ENCODE measurements at places on chromosomes 1 and 21.

GRCh38 chr1:26700711-26701110 is 4.9 kb downstream of the ARID1A start:
- no peak for DNase-seq

GRCh38 chr1:66276218-66276617 is 257.7 kb upstream of the SGIP1 start:
- DNase-seq = no peak

GRCh38 chr1:151340870-151341754 is 5.9 kb downstream of the RFX5 start:
- DNase-seq = peak; percentile 6

GRCh38 chr1:183432548-183432875 is 14.3 kb upstream of the NMNAT2 start:
- DNase-seq = no peak

GRCh38 chr21:33256019-33256418 is 10.1 kb upstream of the IL10RB start:
- no peak for DNase-seq

- DNase-seq = no peak
Observed at GRCh38 chr21:45600248-45600647, 43.3 kb upstream of the PCBP3 start.

- DNase-seq = no peak
Observed at GRCh38 chr1:241895013-241895412, 47.0 kb downstream of the EXO1 start.

DNA sequence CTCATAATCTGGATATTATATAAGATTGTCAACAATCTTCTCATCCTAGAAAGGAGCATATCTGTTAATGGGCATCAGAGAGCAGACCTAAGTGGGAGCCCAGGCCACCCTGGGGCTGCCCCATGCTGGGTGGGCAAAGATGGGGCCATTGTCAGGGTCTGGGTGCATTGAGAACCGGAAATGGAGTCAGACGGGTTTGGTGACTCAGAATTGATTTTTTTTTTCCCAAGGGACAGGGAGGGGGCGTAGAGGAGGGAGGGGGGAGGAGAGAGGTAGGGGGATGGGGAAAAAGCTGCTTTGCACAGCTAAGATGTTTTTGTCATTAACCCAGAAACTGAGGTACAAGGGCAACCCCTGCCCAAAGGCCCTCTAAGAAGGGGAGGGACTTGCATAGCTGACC is 1.3 kb downstream of the ATXN7L2 start:
- DNase-seq = no peak

GRCh38 chr1:175363031-175363430 is 170.5 kb upstream of the KIAA0040 start:
- no peak for DNase-seq
